Peyer's patch (tissue), 4 donors: ENCODE measurements at places on chromosomes 1 and 21.

GRCh38 chr21:42782723-42783242, 96.6 kb downstream of the WDR4 start:
- no peak for DNase-seq

- no peak for DNase-seq
Observed at GRCh38 chr1:217569021-217569420, 61.9 kb downstream of the GPATCH2 start.

- no peak for DNase-seq
Observed at GRCh38 chr1:168783458-168784210, 54.6 kb upstream of the DPT start.

DNA sequence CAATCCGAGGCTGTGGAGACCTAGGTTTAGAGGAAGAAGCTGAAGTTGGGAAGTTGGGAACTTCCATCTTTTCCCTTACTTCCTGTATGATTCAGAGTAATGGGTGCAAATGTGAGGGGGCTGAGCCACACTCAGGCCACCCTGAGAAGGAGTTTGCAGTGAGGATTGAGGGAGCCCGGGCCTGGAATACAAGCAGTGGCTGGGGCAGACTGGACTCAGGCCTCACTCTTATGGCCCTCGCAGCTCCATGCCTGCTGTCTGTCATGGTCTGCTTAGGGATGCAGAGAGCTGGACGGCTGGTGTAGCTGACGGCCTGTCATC, 73.7 kb upstream of the RAB4A start:
- DNase-seq = no peak

GRCh38 chr1:33826311-33826710, 37.6 kb upstream of the HMGB4 start:
- DNase-seq = no peak

DNA sequence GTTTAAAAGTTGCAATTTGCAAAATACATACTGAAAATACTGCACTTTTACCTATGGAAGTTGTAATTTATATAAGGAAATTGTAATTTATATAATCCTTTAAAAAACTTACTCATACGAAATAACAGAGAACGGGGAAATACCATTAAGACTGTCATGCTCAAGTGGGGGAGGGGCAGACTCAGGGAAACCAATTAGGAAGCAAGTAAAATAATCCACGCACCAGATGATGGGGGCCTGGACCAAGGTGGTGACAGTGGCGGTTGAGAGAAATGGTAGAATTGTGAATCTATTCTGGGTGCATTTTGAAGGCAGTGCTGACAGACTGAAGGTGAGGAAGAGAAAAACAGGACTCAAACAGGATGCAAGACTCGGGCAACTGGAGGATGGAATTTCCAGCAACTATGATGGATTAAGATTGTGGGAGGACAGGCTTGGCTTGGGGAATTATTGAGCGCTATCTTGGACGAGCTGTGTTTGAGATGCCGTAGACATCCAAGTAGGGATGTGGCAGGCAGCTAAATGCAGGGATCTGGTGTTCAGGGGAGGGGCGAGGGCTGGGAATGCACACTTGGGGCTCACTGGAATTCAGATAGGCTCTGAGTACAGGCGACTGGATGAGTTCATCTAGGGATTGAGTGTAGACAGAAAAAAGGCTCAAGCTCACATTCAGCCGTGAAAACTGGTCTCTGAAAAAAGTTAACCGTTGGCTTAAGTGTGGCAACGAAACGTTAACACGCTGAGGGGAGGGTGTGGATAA, 977 bp downstream of the LCA5L start:
- DNase-seq = no peak

DNA sequence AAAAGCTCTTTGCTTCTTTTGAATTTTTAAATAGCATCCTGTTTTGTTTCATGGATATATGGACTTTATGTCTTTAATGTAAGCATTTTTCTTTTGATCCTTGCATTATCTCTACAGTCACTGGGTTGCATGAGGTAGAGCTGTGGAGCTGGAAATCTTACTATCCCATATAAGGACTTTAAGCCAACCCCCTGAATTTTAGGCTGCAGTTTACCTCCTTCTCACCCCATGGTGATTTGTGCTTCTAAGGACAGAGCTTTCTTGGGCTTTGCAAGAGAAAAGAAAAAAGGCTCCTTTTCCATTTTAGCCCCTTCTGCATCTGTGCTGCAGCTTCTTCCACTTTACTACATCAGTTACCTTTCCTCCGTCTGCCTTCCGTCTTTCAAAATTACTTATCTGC, 373.8 kb downstream of the HHAT start:
- no peak for DNase-seq

- DNase-seq = no peak
Observed at GRCh38 chr1:36463463-36463802, 751 bp downstream of the MRPS15 start.

DNA sequence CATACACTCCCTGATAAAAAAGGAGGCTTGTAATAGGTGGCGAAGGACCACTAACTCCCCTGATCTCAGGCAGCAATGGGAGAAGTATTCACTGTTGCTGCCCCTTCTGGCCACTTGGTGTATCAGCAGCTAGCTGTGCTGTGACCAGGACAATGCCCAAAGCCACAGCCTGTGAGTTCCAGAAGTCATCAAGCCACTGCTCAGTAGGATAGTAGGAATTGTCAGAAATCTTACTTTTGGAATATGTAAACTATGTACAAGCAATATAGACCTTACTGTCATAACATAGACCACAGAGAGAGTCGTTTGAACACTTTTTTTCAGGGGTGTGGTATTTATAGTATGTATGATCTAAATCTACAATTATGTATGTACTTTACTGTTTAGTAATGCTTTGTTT, 248.3 kb upstream of the CAMK1G start:
- no peak for DNase-seq

- no peak for DNase-seq
Observed at GRCh38 chr1:53087332-53088285, 25.6 kb downstream of the PODN start.

DNA sequence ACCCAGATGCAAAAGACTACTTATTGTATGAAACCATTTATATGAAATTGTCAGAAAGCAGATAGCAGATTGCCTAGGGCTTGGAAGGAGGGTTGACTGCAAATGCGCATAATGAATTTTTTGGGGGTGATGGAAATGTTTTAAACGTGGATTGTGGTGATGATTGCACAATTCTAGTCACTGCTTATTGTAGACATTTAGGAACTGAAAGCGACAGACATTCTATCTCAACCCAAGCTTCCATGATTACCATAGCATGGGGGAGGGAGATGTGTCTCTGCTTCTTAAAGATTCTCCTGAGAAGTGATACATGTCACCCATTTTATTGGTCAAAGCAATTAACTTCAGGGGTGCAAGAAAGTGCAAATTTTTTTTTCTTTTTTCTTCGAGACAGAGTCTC, 2.8 kb upstream of the MTF2 start:
- DNase-seq = no peak

DNA sequence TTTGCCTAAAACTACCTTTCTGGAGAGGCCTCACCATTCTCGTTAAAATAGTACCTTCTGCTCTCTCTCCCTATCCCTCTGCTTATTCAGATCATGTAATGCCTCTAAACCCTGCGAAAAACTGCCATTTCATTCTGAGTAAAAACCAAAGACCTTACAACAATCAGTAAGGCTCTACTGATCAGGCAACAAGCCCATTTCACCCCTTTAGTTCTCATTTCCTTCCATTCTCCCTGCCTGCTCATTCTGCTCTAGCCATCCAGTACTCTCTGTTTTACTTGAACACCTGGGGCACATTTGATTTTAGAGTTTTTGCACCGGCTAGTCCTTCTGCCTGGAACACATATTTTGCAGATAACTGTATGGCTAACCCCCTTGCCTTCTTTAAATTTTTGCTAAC, 187.8 kb downstream of the COQ8A start:
- DNase-seq = no peak

DNA sequence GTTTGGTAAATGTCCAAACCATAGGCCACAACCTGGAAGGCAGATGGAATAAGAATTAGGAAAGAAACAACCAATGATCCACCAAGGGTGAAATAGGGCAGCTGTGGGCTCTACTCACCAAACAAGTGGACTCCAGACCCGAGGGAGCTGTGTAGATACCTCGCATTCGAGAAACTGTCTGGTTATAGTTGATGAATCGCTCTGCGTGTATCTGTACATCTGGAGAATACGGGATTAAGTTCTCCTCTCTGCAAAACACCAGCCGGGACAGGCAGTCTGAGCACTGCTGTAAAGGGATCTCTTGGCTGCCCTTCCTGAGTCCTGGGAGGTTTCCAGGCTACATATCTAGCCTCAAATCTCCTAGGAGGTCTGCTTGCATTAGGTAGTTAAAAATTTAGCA, 9.4 kb upstream of the UBR4 start:
- no peak for DNase-seq

DNA sequence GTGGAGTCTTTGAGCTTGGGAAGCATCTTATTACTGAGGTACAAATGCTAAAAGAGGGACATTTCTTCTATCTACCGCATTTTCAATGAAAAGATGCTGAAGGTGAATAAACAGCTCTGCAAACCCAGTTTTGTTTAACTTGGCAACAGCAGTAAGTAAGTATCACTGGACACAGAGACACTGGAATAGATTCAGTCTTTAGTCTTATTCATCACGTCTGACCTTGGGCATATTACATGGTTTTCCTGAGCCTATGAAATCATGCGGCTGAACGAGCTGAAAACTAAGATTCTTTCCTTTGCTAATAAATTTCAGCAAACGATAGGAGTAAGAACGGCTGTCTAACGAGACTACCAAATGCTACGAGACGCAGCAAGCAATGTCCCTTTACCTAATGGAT, 207.4 kb downstream of the GABPA start:
- DNase-seq = no peak

DNA sequence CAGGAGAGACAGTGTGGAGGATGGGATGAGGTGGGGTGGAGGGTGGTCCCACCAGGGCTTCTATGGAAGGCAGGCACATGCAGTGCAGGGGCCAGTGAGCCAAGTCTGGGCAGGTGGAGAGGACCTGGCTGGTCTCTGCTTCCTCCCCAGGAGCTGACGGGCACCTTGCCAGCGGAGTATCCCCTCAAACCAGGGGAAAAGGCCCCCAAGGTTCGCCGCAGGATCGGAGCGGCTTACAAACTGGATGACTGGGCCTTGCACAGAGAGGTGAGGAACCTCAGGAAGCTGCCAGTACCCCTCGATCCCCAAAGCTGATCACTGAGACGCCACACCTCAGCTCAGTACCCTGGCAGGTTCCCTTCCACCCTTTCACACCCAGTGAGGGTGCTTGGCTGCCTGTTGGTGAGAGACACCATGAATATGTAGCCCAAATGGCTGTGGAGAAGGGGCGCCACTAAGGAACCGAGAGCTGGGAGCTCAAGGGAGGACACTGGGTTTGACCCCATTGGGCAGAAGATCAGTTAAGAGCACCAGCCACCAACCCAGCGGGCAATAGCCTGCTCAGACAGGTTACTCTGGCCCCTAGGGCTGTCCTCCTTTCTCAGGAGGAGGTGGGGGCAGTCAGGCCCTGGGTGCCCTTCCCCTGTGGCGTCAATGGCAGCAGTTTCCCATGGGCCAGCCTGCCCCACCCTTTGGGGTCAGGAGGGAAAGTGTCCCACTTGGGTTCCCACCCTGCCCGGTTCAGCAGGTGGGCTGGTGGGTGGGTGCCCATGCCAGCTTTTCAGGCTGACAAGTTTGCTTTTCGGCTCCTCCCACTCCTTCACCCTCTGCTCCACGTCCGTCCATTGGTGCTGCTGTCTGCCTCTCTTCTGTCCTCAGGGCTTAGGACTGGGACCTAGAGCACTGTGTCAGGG, 5.5 kb downstream of the INAVA start:
- no peak for DNase-seq

DNA sequence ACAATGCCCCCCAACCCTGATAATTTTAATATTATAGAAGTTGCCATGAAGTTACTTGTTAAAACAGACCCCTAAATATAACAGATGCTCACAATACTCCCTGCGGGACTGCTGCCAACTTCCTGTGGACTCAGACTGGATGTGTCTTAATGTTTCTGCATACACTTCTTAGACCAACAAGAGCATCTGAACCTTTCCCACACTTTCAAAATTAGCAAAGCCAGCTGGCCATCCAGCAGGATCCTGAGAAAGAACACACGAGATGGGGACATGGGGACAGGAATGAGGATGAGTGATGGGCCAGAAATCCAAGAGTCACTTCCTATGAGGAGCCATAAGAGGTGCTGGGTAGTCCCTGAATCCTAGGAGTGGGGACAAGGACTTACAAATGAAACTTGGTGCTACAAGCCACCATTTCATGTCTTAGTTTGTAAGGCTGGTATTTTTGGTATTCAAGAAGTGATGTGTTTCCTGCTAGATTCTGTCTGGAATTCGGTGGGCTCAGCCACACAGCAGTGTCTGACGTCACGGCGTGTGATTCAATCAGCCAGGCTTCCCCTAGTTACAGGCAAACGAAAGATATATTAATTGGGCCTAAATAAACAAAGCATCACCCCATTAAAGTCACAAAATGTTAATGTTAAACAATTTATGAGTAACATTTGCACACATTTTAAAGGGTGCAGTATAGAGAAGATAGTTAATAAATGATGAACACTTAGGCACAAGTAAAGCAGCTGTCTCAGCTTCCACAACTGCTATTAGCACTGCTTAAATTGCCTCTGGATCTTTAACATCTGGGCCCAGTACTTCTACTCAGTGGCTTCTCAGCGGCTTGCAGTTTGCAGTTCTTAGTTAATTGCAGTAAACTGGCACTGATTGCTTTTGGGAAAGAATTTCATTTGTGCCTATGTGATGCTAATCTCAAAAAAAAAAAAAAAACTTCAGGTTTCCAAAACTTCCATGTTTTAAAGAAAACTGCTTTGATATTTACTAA, 41.2 kb upstream of the RGS8 start:
- no peak for DNase-seq

GRCh38 chr1:48285525-48285924, 63.0 kb downstream of the SLC5A9 start:
- DNase-seq = peak; percentile 43

DNA sequence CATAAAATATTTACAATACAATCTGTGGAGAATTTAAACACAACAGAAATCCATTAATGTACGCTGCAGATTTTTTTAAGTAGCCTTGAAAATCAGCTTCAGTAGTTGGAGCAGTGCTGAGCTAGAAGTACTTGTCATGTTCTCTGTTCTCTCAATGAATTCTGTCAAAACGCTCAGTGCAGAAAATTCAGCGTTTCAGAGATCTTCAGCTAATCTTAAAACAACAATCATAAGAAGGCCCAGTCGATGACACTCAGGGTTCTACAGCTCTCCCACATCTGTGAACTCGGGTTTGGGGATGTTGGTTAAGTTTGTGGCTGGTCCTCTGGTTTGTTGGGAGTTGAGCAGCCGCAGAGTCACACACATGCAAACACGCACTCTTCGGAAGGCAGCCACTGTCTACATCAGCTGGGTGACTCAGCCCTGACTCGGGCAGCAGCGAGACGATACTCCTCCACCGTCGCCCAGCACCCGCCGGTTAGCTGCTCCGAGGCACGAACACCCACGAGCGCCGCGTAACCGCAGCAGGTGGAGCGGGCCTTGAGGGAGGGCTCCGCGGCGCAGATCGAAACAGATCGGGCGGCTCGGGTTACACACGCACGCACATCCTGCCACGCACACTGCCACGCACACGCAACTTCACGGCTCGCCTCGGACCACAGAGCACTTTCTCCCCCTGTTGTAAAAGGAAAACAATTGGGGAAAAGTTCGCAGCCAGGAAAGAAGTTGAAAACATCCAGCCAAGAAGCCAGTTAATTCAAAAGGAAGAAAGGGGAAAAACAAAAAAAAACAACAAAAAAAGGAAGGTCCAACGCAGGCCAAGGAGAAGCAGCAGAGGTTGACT, 161.2 kb downstream of the RUNX1 start:
- DNase-seq = peak; percentile 54

- no peak for DNase-seq
Observed at GRCh38 chr1:87149241-87150041, 179.2 kb upstream of the LMO4 start.

GRCh38 chr1:160741092-160741501, 2.0 kb downstream of the SLAMF7 start:
- no peak for DNase-seq

- DNase-seq = no peak
Observed at GRCh38 chr1:114025609-114026401, 46.5 kb downstream of the OLFML3 start.
